ENCODE measurements at places on chromosomes 1 and 21.

GRCh38 chr1:100530880-100531487, 7.0 kb upstream of the GPR88 start:
- DNase-seq = no peak

DNA sequence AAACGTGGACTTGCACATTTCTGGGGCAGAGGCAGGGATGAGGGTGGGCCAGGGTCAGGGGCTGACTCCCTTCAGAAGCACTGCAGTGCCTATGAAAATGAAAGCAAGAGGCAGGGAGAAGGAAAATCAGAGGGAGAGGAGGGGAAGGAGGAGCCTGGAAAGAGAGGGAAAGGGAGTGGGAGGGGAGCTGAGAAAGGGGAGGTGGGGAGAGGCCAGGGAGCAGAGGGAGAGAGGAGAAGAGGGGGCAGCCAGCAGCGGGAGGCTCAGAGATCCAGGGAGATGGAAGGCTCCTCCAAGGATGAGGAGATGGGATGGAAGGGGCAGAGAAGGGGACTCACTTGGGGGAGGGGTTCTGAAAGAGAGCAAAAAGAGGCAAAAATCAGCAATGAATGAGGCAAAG, 96.3 kb upstream of the KLHDC7A start:
- DNase-seq = no peak

DNA sequence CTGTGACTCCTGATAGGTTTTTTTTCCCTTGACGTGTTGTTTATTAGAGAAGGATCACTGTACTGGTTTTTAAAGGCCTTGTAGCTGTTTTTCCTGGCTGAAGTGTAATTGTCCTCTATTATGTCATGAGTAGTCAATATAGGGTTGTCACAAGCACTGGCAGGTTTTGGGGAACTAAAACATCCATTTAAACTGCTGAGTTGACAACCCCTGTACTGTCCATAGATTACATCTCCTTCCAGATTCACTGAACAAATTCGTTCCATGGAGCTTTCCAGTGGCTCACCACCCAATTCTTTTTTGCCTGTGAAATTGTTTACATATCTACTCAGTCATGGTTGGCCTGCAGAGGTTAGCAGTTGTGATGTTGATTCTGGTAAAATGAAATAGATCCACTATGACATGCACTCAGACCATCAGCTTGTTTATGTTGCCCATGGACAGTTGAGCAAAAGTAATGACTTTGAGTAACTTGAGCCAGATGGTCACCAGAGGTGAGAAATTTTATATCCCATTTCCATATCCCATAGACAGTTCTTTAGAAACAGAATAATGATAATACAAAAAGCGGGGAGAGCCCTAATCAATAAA, 59.9 kb upstream of the QSOX1 start:
- no peak for DNase-seq

DNA sequence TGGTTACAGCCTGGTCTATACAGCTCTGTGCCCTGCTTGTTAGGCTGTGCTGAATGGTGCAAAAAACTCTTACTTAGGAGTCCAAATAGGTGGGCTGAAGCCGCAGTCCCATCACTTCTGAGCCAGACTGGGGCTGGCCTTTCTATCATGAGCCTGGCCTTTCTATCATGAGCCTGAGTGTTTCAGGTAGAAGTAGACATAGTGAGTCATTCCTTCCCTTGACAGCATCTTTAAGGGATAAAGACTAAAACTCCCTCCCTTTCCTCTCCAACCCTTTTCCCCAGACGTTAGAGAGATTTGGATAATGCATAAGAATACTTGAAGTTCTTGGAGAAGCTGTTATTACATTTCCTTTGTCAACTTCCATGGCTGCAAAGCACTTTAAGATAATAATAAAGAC, 46.5 kb upstream of the PARP1 start:
- DNase-seq = no peak

DNA sequence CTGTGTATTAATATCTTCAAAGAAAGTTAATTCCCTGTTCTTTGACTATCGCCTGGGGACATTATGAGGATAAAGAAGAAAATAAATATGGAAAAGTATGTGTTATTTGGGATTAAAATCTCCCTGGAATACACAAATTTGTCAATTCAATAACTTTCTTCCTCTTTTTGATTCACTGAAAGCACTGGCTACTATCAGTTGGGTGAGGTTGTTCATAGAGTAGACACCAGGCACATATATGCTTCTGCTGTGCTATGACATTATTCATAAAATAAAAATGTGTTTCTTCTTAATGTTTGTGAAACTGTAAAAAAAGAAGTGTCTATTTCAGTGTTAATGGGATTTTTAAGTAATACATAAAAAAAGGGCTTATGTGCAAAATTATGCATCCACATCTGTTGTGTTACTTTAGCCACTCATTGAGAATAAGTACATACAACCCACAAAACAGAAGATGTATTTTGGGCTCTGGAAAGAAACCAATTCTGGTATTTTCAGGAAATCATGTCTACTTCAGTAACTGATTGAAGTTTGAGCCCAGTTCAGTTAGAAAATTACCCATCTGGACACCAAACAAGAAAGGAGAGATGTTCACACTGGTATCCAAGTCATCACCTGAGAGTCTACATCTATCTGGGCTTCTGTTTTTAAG, 169.4 kb downstream of the GABPA start:
- no peak for DNase-seq

GRCh38 chr1:26391450-26391849, 18.9 kb upstream of the ZNF683 start:
- DNase-seq = no peak

GRCh38 chr1:3349161-3349967, 105.1 kb upstream of the ARHGEF16 start:
- no peak for DNase-seq

DNA sequence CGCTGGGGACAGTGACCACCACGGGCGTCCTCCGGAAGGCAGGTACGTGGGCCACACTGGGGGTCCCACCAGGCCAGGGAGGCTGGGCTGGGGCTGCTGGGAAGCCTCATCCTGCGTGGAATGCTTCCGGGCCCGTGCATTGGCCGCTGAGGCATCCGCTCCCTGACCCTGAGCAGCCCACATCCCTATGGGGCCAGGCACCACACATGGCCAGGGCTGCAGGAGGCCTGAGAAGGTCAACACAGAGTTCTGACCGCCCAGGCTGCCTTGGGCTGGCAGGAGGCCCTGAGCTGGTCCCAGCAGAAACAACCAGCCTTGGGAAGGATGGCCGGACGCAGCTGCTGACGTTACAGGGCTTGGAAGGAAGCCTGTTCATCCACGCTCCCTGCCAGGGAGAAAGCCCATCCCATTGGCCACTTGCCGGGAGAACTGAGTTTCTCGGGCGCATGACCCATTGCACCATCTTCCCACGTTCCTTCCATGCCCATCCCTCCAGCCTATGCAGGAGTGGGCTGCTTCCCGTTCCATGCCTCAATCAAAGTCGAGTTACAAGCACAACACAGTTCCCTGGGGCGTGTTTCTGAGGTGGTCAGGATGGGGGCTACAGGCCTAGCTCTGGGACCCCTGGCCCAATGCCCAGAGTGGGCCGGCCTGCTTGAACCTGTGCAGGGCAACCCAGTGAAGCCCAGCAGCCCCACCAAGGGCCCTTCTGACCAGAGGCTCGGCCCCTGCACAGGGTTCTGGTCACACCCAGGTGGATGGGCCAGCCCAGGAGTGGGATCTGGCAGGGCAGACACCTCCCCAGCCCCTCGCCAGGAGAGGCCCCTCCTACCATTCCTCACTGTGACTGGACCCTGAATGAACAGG, 31.7 kb downstream of the TRIM11 start:
- no peak for DNase-seq

DNA sequence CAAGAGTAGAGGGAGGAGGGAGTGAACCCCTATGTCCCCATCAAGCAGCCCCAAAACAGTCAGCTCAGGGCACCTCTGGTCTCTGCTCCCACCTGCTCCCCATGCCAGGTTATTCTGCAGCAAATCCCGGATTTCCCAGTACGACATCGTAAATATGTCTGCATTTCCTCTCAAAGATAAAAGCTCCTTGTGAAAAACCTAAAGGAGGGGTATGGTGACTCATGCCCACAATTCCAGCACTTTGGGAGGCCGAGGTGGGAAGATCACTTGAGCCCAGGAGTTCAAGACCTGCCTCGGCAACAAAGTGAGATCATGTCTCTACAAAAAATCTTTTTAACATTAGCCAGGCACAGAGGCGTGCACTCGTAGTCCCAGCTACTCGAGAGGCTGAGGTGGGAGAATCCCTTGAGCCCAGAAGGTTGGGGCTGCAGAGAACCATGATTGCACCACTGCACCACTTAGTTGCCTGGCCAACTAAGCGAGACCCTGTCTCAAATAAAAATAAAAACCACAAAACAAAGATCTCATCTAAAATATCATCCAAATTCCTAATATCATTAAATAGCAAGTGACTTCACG, 7.1 kb downstream of the ACOT7 start:
- DNase-seq = no peak

DNA sequence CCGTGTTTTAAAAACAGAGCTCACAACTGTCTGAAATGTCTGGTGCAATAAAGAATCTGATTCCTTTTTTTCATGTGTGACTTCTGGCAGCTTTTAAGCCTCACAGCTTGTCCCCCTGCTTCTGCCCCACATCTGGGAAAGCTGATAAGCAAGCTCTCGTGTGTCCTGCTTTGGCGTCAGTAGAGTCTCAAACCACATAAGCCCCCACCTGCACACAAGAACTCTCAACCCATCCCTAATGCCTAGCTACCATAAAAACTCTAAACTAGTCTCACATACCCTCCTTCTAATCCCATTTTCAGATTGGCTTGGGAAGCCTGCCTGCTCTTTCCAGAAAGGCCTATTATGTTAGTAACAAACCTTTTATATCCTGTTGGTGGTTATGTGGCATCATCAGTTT, 94.6 kb upstream of the DAB1 start:
- DNase-seq = no peak

GRCh38 chr1:207049054-207049453, 2.0 kb downstream of the YOD1 start:
- DNase-seq = no peak

- no peak for DNase-seq
These were observed 50.2 kb upstream of the TACSTD2 start for GRCh38 chr1:58627221-58627620.

GRCh38 chr1:211546543-211546942, 32.4 kb downstream of the SLC30A1 start:
- DNase-seq = no peak

- DNase-seq = no peak
These were observed 35.4 kb downstream of the MIA3 start for GRCh38 chr1:222653178-222653827.

GRCh38 chr1:80436851-80437250, 1363.9 kb upstream of the ADGRL2 start:
- DNase-seq = no peak

- DNase-seq = no peak
These were observed 172.7 kb upstream of the NR5A2 start for GRCh38 chr1:199854686-199855321.

DNA sequence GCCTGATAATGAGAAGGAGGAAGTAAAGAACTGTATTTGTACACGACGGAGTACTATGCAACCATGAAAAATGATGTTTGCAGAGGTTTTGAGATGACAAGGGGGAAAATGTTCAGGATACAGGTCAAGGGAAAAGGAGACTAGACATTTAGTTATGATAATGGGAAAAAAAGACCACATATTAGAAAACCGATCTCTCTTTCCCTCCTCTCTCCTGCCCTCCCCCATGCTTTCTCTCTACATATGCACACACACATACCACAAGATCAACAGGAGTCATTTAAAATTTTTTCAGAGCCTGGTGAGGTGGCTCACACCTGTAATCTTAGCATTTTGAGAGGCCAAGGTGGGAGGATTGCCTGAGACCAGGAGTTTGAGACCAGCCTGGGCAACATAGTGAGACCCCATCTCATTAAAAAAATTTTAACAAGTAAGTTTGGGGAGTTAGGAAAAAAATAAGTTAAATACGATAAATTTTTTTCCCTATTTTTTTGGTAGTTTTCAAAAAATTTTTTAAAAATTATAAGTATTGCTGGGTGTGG, 44.5 kb downstream of the ECE1 start:
- no peak for DNase-seq

GRCh38 chr1:86776108-86776507, 71.7 kb downstream of the SH3GLB1 start:
- DNase-seq = no peak

- no peak for DNase-seq
These were observed 35.9 kb downstream of the USP24 start for GRCh38 chr1:55179177-55179835.

DNA sequence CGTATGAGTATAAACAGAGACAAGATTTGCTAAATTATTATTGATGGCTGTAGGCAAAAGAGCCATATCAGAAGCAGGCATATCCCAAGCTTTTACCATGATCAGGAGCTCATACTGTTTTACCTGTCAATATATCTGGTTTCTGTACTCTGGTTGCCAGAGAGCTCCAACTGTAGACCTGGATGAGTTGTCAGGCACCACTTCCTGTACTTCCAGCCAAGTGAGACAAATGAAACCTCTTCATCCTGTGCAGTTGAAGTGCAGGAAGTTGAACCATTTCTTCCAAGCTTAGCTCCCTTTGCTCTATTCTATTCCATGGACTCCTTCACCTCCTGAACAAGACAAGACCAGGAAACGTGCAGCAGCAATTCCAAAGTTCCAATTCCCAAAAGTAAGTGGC, 115.6 kb downstream of the ZNF281 start:
- no peak for DNase-seq

DNA sequence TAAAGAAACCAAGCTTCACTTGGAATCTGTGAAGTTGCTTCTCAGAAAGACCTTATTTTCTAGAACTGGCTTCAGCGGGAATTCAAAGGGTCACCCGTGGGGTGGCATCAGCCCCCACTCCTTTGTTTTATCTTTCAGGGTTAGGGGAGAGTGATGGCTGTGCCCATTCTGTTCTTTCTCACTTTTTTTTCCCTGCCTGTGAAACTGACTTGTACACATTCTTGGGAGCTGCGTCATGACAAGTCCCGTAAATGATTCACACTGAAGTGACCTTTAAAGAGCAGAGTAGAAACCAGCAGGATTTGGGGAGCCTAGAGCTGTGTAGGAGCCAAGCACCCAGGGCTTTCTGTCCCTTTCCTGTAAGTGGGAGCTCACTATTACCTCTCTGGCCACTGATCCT, 43.8 kb downstream of the SLC44A3 start:
- DNase-seq = no peak

DNA sequence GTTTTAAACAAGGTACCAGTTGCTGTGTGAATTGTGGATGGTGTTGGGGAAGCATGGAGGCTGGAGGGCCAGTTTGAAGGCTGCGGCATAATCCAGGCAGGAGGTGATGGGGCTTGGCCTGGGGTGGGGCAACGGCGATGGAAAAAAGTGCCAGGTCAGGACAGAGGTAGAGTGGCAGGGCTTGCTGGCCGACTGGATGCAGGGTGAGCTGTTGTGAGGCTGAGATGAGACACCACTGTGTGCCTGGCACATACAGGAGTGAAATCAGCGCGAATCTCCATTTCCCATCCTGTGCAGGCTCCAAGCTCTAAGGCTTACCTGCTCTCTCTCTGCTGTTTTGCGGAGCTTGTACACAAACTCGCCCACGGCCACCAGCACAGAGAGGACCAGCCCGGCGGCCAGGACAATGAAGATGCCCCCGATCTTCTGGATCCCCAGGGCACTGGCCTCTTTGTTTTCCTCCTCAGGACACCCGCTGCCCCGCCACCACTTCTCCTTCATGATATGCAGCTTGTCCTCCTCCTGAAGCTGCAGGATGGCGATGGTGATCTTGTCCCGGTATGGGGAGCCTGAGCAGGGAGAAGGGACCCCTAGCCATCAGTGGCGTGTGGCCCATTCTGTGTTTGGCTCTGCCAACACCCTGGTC, 229.5 kb downstream of the GRIK3 start:
- no peak for DNase-seq

Data from stimulated activated CD8-positive, alpha-beta memory T cell treated with anti-CD3 and anti-CD28 coated beads, Interleukin-15, amount 100 ng/mL, for 24 hours (primary cell).